ENCODE measurements at places on chromosomes 6 and 20.

- peak; percentile 34 for DNase-seq
Measured at GRCh38 chr20:49450281-49450721, 32.2 kb downstream of the KCNB1 start.

GRCh38 chr20:32332614-32333013 lies 25.5 kb upstream of the ASXL1 start:
- DNase-seq: no peak

DNA sequence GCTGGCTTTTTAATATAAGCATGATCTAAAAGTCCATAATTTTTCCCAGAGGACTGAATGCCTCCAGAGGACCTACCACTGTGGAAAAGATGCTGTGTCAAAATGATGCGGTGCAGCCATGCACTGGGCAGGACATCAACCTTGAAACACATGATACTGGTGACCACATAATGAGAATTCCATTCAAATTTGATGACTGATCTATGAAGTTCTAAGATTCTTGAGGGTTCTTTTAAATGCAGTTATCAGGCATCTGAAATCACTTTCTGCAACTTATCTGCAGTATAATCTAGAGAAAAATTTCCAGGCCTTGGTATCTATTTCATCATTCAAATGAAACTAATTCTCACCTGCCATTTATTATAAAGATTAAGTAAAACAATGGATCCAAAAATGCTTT lies 15.0 kb upstream of the MARCKS start:
- no peak for DNase-seq

GRCh38 chr20:34872622-34873224 lies at the start of gene GGT7:
TSS of gene GGT7 (minus strand) at chr20:34872856. CDS start at chr20:34872815, 41 bp downstream.
- DNase-seq: no peak

DNA sequence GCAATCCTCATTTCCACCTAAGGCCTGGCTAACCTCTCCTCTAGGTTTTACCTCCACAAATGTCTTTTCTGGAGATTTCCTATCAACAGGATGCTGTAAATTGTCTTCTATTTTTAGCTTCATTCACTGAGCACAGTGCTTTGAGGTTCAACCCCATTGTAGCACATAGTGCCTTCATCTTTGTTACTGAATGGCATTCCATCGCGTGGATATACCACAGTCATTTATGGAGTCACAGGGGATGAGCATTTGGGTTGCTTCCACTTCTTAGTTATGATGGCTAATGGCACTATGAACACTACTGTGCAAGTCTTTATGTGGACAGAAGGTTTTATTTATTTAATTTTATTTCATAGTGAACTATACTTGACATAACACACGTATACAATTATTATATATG lies 387.1 kb downstream of the SMOC2 start:
- DNase-seq: no peak

GRCh38 chr6:138431256-138432062 lies 27.4 kb downstream of the HEBP2 start:
- DNase-seq: no peak

GRCh38 chr20:40565001-40565681 lies 123.9 kb downstream of the MAFB start:
- peak; percentile 53 for DNase-seq

- no peak for DNase-seq
Measured at GRCh38 chr6:121344539-121344938, 10.3 kb upstream of the TBC1D32 start.

GRCh38 chr6:7731294-7731693 lies 5.4 kb downstream of the BMP6 start:
- no peak for DNase-seq

GRCh38 chr20:53645582-53645897 lies 51.9 kb upstream of the ZNF217 start:
- DNase-seq: no peak

- peak; percentile 12 for DNase-seq
Measured at GRCh38 chr6:56984361-56984760, 29.5 kb downstream of the BEND6 start.

DNA sequence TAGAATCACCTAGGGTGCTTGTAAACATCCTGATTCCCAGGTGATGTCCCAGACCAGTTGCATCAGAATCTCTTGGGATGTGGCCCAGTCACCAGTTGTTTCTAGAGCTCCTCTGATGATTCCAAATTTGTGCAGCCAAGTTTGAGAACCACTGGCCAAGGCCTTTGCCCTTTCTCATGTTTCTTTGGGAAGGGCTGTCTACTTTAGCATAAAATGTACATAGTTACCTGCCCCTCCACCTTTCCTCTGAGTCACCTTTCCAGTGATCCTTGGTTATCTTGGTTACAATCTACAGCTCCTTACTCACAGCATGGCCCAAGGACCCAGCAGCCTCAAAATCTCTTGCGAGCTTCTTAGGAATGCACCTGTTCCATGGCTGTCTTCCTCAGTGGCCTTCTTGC lies 266.4 kb upstream of the PRND start:
- no peak for DNase-seq

DNA sequence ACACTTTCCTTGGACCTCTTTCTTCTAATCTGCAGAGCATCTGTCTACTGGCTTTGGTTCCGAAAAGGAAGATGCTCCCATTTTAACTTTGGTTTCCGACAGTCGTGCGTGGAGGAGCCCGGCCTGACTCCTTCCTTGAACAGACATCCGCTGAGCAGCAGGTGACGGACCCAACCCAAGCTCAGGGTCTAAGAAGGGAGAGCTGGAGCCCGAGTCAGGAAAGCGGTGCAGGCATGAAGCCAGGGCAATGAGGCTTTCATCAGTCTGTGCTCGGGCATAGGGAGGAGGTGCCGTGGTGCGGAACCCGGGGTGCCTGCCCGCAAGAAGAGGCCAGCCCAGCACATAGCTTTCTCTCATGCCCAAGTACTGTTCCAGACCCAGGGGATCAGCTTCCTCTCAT lies 109.4 kb downstream of the CDH4 start:
- DNase-seq: no peak

DNA sequence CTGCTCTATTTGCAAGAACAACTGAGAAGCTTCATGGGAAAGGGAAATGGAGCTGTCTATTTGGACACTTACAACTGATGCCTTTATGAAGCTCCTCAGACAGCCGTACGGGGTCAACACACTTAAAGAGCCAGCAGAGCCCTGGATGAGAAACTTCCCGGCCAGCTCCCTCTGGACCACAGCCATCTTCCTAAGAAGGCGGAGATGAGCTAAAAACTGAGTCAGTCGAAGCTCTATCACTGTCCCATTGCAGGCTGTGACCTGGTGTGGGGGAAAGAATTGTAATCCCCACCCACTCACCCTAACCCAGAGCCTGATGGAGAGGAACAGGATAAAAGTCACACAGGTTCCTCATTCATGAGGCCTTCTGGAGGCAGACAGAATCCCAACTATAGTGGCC lies 360.4 kb upstream of the JARID2 start:
- DNase-seq: no peak

DNA sequence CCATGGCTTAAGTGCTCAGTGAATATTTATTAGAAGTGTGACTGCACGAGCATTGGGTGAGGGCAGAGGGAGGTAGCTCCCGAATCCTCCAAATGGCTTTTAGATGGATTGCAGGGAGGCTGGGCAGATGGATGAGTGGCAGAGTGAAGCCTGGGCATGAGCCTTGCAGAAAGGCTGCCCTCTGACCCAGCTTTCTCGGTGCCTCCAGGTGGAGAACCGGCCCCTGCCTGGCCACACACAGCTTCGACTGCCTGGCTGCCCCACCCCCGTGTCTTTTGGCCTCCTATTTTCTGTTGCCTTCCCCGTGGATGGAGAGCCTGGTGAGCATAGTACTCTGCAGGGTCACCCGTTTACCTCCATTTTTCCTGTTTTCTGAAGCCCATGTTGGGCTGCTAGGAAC lies 3.4 kb downstream of the VARS2 start:
- DNase-seq: no peak

- DNase-seq: no peak
Measured at GRCh38 chr6:76703786-76704185, 631.3 kb upstream of the IMPG1 start.

GRCh38 chr6:43886067-43886461 lies 116.1 kb downstream of the VEGFA start:
- DNase-seq: no peak

DNA sequence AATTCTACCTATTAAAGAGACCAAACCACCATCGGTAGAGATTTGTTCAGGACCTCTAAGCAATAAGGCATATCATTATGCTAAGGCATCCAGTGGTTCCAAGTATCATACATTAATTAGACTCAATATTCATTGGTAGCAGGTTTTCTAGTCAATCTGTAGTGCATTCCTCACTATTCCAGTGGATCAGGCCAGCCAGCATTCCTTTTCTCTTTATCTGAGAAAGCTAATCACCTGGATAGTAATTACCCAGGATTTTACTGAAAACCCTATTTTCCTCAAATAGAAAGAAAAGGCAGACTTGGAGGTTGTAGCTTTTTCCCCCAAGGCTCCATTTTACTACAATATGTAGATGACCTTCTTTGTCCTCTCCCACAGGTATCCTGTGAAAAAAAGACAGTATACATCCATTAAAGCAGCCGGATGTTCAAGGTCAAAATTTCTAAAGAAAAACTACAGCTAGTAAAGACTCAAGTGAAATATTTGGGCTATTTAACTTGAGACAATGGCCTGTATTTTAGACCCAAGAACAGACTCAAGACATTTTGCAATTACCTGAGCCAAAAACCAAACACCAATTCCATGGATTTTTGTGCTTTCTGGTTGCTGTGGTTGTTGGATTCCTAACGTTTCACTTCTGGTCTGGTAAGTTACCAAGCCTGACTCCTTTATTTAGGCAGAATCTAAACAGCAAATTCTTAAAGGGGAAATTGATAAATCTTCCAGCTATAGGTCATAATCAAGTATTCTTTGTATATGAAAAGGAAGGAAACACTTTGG lies 149.1 kb upstream of the MOCS1 start:
- no peak for DNase-seq

DNA sequence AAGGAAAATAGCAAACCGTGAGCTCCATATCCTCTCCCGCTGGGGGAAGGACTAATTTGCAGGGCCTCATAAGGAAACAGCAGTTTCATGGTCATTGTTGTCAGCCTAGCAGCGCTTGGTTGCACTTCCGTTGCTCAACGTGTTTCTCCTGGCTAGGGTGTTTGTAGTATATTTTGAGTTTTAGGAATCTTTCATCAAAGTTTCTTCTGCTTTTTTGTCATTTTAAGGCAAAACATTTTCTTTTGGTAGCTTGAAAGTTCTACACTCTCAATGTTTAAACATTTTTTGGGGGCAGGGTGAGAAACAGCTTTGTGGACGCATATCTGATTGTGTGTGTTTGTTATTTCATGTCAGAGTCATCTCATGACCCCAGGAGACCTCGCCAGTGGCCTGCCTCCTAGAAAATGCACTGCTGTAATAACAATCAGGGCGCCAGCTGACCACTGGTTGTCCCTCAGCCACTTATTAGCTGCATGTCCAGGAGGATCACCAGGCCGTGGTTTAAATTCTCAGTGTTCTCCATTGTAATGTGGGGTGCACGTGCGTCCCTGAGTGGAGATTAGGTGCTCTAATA lies 20.6 kb downstream of the JARID2 start:
- no peak for DNase-seq

- DNase-seq: no peak
Measured at GRCh38 chr20:63399596-63400375, 38.6 kb upstream of the CHRNA4 start.

GRCh38 chr6:16337295-16337975 lies 99.0 kb downstream of the GMPR start:
- no peak for DNase-seq

GRCh38 chr6:28634411-28634760 lies 108.7 kb downstream of the GPX5 start:
- no peak for DNase-seq

- DNase-seq: no peak
Measured at GRCh38 chr6:41164551-41165120, 1.7 kb upstream of the TREM2 start.

GRCh38 chr6:168641446-168641845 lies 200.5 kb downstream of the SMOC2 start:
- DNase-seq: no peak

- no peak for DNase-seq
Measured at GRCh38 chr20:13238001-13238653, 17.1 kb downstream of the ISM1 start.

- no peak for DNase-seq
Measured at GRCh38 chr20:36821964-36822437, 48.4 kb upstream of the DSN1 start.

DNA sequence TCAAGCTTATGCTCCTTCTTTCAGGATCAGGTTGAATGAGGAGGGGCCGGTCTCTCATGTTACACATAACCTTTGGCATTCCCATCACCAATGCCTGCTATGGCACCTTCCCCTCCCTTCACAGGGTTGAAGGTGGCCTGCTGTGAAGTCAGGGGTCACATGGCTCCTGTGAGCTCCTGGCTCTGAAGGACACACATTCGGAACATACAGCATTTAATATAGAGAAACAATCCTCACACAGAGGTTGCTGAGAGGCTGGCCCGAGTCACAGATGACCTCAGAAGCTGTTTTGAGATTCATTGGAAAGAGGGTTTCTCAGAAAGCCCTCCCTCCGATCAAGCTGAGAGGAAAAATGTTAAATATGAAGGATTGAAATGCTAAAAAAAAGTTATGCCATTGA lies 82.1 kb downstream of the PSMG4 start:
- no peak for DNase-seq

DNA sequence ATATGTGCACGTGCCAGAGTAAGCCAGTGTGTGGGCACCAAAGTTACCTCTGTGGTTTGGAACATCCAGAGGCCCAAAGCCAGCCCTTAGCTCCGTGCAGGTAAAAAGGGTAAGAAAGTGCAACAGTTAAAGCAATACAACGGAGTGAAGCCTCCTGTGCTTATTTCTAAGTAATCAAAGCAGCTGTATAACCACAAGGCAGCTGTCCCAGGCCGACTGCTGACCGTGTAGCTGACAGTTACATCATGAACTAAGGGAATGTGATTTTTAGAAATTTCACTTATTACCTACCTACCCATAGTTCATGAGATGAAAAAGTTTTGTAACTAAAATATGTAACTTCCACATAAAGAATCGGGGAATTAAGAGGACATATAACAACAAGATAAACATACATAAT lies 121.2 kb upstream of the QKI start:
- no peak for DNase-seq

DNA sequence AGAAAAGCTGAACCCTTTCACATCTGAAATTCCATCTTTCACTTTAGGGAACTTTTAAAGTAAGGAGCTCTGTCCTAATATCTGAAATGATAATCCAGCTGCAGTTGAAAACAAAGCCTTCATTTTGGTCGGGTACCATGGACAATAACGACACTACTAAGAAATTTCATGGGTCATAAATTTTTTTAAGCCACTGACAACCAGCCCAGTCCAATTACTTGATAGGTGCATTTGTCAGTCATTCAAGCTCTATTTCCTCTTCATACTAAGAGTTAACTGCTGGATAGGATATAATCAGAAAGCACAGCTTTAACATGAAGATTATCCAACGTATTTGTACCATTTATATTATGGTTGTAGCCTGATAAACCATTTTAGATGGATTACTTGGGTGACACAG lies 52.5 kb downstream of the MMUT start:
- no peak for DNase-seq

DNA sequence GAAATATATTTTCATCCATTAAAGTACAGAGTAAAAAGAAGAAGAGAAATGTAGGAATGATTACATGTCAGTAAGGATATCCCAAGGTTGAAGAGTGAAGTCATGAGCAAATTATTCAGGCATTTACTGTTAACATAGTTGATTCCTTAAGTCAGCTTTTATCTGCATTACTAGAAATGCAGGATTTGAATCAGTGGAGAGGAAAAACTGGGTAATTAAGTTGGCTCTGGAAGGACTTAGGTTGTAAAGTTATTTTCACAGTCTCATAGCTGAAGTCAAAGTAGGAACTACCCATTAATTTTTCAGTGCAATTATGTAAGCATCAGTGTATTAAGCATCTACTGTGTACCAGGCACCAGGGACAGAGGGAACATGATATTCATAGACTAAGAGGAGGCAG lies 7.8 kb downstream of the NAA20 start:
- DNase-seq: peak; percentile 66

GRCh38 chr6:3659748-3660147 lies 91.8 kb downstream of the PXDC1 start:
- DNase-seq: no peak

All from retinal pigment epithelial cell (primary cell).